ENCODE measurements at places on chromosomes 3 and 15.

GRCh38 chr3:9916346-9916733 lies 558 bp upstream of the IL17RC start:
- peak; percentile 25 for DNase-seq

- no peak for DNase-seq
These were observed 22.8 kb downstream of the SLC28A2 start for GRCh38 chr15:45274636-45275380.

- DNase-seq, result peak; percentile 57
These were observed 12.6 kb downstream of the LIMD1 start for GRCh38 chr3:45606991-45607712.

DNA sequence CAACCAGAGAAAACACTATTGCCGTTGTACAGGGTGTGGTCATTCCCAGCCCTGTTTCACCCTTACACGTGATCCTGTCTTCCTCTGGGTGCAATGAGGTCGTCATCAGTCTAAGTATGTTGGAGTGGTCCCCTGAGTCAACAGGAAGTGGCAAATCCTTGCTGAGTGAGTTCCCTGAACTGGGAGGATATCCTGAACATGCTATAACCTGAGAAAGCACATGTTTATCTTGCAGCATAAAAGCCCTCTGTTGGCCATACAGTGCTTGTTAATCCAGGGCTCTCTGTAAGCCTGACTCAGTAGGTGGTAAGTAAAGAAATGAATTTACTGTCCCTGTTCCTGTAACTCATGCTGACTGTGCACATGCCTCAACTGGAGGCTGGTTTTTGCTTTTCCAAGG lies 477.8 kb upstream of the RGMA start:
- no peak for DNase-seq

- DNase-seq, result no peak
These were observed 200.1 kb upstream of the KBTBD8 start for GRCh38 chr3:66797889-66798560.

All from ovary (tissue), 10 donors.